NCI-H510A (cell line): ENCODE measurements at places on chromosomes 7 and 10.

DNA sequence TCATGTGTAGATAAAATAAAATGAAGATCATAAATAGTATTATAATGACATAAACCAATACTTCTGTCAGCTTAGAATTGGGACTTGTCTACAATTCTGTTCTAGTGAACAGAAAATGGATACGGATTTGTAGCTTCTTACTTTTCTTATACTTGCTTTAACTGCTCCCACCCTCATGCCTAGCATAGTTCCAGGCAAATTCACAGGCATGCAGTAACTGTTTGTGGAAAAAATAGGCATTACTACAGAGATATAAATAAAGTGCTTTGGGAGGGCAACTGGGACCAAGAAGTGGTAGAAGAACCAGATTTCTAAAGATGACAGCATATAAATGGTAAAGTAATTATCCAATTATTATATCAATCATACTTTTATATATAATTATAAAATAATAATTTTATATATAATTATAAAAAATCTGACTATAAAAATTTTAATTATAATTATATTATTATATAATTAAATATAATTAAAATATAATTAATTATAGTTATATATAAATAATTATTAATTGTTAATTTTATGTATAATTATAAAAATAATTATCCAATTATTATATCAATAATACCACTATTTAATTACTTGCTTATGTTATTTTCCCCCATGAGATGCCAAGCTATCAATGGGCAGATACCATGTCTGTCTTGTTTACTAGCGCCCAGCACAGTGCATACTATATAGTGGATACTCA is 144.1 kb downstream of the NOC3L start:
- no peak for DNase-seq

GRCh38 chr7:73690646-73691045 is 7.2 kb downstream of the BUD23 start:
- DNase-seq, result no peak

GRCh38 chr7:106143711-106144337 is 31.7 kb upstream of the SYPL1 start:
- DNase-seq, result no peak

GRCh38 chr10:43194859-43195258 is 56.6 kb downstream of the CSGALNACT2 start:
- DNase-seq, result no peak

GRCh38 chr7:146117576-146117975 is 975 bp downstream of the CNTNAP2 start:
- no peak for DNase-seq

DNA sequence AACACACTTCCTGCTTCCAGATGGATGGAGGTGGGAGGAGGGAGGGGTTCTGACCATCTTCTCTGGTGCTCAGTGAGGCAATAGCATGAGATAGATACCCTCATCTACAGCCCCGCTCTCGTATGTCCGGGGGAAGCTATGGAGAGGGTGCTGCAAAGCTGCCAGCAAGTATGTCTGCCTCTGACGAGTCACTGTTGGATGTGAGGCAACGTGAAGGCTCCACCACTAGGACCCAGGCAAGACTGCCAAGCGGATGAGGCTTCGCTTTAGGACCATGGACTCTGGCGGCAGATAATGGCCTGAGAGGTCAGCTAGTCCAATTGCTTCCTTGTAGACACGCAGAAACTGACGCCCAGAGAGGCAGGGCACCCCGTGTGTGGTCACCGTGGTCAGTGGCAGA is 601.6 kb downstream of the PTPRN2 start:
- no peak for DNase-seq
